ENCODE measurements at places on chromosomes 7 and 10.

- no peak for DNase-seq
Observed at GRCh38 chr10:131617113-131617858, 283.5 kb upstream of the PPP2R2D start.

DNA sequence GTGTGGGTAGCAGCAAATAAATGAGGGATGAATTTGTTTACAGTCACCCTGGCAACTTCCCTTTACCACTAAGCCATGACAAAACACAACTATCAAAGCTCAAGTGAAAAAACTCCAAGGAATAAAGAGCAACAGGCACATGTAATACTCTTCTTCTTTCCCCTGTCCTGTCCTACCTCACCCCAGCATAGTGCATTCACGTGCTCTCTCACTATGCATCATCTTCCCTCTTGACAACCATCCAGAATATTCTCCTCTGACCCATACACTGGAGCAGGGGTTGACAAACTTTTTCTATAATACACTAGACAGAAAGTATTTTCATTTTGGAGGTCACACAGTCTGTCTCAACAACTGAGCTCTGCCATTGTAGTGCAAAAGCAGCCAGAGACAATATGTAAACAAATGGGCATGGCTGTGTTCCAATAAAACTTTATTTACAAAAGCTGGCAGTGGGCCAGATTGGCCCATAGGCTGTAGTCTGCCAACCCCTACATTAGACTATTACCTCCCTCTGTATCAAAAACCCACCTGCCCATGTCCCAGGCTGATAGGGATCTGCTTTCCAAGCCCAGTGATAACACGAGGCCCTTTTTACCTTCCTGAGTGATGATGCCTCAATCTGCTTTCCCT lies 354.5 kb downstream of the FGFR2 start:
- DNase-seq = no peak

- no peak for DNase-seq
Observed at GRCh38 chr10:80201608-80202141, 3.7 kb downstream of the ANXA11 start.

DNA sequence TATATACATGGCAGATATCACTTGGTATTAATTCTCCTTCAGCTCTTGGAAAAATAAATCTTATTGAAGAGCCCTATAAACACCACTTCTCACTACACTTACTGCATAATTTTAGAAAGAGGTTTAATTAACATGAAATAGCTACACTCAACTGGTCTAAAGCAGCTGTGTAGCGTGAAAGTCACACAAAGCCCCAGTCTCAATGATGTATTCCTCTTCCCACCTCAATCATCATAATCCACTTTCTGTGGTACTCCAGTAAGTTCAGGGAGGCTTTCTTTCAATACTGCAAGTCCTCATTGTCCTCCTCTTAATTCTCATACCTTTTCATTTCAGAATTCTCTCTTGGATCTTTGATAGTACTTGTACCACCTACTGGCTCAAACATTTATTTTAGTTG lies 688.0 kb downstream of the CNTNAP2 start:
- no peak for DNase-seq

DNA sequence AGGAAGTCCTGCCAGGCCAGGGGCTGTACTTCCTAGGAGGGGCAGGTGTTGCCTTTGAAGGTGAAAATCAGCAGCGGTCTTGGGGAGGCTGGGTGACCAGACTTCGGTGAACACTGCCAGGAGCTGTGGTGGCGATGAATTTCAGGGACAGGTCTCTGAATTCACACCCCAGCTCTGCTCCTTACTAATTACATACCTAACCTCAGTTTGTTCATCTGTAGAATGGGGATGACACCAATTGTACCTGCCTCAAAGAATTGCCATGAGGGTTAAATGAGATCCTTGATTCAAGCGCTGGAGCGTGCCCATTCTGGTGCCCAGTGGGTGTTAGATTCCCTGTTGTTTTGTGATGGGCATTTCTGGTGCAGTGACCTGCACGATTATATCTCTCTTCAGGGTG lies 102.8 kb downstream of the TACC2 start:
- DNase-seq = no peak

GRCh38 chr10:130014263-130015074 lies 50.4 kb upstream of the EBF3 start:
- no peak for DNase-seq

DNA sequence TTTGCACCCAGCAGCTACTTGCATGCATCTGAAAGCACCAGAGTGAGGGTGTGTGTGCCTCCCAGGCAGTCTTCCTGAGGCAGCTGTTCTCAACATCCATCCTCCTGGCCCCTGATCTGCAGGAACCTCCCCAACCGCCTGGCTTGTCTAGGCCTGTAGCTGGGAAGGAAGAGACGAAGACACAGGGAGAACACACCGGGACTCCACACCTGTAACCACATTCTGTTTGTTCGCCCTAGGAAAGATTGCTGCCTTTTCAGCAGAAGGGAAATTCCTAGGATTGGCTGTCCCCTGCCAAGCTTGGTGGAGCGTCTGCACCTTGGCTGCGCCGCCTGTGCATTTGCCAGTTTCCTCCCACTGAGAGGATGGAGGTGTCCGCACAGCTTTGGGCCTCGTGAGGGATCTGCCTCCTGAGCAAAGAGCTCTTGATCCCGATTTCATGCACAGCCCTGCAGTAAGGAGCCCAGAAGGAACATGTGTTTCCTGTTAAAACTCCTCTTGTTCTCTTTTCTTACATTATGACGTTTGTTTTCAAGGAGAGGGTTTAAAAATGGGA lies 154.6 kb downstream of the TPST1 start:
- DNase-seq = no peak

DNA sequence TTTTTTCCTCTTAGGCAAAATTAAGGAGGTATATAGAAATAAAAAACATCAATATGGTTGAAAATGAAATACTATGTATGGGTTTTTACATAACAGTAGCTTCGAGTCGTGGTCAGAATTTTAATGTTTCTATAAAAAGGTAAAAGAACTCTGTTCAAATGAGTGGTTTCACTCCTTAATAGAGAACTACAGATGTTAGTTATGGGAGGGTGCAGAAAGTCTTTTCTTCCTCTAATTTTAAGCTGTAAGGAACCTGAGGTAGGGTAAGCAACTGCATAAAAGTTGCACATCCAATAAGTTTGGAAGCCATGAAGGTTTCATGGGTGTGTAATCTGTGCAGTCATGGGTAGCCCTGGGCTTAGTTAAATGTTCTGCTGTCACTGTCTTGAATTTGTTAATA lies 141.3 kb downstream of the SUGCT start:
- no peak for DNase-seq

- DNase-seq = no peak
Observed at GRCh38 chr7:104985259-104985617, 28.8 kb upstream of the KMT2E start.

- no peak for DNase-seq
Observed at GRCh38 chr7:50706469-50706937, 76.2 kb downstream of the GRB10 start.

- no peak for DNase-seq
Observed at GRCh38 chr7:84913731-84914130, 273.1 kb downstream of the SEMA3D start.

DNA sequence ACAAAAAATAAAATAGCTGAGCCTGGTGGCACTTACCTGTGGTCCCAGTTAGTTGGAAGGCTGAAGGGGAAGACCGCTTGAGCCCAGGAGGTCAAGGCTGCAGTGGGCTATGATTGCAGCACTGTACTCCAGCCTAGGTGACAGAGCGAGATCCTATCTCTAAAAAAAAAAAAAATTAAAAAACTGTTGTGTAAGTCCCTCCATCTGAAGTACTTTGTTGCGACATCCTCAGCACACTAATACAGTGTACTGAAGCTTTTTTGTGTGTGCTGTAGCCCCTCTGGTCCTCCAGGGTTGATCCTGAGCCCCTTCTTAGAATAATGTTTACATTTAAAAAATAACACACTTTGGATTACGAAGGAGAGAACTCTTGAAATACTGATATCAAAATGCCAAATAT lies 71.3 kb downstream of the PFKFB3 start:
- DNase-seq = no peak

DNA sequence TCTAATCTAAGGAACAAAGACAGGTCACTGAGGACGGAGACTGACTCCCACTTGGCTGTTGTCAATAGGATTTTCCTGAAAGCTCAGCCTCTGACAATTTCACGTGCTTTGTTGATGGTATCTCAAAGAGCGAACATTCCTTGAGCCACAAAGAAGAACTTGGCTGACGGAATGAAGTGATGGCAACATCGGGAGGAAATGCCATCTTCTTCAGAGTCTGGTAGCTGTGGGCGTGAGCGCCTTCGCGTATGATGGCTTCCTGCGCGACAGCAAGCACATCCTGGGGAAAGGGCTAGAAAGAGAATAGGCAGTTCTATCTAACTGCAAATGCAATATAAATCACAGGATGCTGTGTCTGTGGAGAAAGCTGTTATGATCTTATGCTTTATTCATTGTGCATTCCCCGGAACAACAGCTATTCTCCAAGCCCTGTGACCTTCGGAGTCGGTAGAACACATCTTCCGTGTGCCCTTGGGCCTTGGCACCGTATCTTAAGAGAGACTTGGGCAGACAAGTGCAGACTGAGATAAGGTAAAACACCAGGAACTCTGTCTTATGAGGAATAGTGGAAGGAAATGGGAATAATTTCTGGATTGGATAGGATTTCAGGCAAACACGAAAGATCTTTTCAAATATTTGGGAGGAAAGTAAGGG lies 19.6 kb upstream of the GTPBP4 start:
- no peak for DNase-seq

GRCh38 chr7:158281441-158281840 lies 306.2 kb downstream of the PTPRN2 start:
- DNase-seq = no peak

GRCh38 chr10:34092891-34093290 lies 722.2 kb downstream of the PARD3 start:
- DNase-seq = no peak

GRCh38 chr7:33109758-33110238 lies 594 bp upstream of the RP9 start:
- no peak for DNase-seq

- DNase-seq = no peak
Observed at GRCh38 chr10:17379151-17379690, 75.2 kb downstream of the ST8SIA6 start.

- DNase-seq = no peak
Observed at GRCh38 chr10:82908751-82909150, 1033.8 kb downstream of the NRG3 start.

DNA sequence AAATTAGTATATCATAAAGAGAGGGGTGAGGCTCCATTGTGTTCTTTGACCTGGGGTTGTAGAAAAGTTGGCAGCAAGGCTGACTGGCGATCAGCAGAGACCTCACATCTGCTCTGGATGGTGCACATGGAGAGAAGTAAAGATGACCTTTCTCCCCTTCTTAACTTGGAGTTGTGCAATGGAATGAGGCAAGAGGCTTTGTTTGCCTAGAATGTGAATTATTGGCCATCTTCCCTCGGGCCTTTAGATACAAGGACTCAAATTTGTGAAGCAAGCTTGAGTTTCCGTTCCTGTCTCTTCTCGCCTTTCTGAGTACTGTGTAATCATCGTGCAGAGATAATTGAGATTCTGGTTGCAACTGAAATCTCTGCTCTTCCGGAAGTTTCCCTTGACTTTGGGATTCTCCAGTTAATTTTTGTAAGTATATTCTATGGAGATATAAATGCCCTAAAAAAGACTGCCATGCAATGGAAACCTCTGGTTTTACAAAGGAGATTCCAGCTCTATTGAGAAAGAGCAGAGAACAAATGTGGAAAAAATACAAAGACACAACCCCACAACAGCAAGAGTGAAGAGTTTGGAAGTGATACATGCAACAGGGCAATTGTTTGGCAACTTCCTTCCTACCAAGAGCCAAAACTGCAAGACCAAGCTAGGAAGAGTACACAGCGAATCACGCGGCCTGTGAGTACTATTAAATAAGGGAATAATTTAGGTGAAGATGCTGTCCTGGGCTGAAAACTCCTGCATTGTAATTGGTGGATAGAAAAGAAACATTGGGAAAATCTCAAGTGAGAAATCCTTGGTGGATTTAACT lies 542.3 kb upstream of the NRP1 start:
- no peak for DNase-seq

DNA sequence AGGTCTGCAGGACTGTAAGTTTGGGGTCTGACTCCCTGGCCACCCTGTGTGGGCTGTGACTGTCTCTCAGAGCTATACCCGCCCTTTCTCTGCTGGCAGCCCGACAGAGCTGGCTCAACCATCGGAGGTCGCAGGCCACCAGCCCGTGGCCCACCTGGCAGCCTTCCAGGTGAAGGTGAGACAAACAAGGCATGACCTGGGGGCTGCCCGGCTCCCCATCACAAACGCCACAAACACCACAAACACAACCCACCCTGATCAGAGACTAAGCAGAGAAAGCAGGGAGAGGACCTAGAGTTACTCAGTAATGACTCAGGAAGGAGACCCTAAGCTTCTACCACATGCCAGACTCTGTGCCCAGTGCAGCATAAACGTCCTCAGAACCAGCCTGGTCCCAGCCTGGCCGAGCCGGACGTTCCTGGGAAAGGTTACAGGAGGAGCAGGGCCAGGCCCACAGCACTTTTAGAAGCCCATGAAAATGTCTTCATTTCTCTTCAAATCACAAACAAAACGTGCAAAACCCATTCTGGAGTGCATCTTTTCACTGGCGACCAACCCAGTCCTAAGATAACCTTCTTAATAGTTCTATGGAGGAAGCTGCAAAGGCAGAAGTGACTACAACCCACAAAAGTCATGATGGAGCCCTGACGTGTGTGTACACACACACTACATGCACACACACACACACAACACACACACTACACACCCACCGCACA lies 66.8 kb downstream of the MKI67 start:
- no peak for DNase-seq

- DNase-seq = peak; percentile 18
Observed at GRCh38 chr7:5450549-5451327, 27.1 kb upstream of the TNRC18 start.

DNA sequence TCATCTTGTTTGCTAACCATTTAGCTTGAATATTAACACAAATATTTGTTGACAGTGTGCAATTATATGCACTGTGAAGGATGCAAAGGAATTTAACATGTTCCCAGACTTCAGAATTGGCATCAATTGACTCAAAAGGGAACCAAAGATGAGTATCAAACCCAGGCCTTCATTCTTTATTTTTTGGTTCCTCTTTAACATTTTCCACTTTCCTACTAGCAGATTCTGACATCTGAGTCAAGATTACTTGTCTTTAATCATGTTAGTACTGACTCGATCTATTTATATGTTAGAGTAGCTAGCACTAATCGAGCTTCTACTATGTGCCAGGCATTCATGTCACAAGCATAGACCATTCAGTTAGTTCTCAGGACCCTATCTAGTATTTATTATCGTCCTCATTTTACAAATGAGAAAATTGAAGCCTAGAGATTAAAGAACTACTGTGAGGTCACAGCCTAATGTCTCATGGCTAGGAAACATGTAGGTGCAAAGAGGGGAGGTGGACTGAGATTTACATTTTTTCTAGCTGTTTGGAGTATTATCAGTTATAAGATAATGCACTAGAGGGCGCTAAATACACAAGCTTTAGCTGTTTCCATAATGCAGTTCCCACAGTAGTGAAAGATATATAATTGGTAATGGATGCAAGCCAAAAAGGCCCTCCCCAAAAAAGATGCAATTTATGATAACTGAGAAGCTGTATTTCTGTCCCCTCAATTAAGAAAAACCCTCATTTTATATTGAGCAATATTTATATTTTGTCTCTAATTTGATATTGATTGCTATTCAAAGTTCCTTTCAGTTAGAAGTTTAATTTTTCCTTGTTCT lies 32.9 kb upstream of the KMT2E start:
- no peak for DNase-seq
